ENCODE measurements at places on chromosomes 2 and 18.

DNA sequence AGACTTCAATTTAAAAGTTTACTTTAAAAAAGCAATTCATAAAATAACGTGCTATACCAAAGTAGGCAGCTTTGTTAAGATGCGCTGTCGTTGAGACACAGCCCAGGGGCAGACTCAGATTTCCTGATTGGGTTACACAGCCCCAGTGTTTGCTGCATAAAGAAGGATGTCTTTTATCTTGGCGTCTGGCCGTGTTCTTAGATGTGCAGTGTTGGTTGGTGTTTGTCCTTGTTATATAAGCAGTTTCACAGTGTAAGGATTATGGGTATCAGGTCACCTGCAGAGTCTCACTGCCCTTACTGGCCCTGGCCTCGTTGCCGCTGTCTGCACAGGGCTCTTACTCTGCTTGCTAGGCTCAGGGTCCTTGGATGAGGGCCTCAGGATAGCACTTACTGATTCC is 108.5 kb downstream of the WDSUB1 start:
- DNase-seq: no peak

GRCh38 chr2:19682493-19682892 is 219.3 kb downstream of the TTC32 start:
- no peak for DNase-seq

GRCh38 chr18:78436110-78436509 is 543.5 kb upstream of the SALL3 start:
- no peak for DNase-seq

DNA sequence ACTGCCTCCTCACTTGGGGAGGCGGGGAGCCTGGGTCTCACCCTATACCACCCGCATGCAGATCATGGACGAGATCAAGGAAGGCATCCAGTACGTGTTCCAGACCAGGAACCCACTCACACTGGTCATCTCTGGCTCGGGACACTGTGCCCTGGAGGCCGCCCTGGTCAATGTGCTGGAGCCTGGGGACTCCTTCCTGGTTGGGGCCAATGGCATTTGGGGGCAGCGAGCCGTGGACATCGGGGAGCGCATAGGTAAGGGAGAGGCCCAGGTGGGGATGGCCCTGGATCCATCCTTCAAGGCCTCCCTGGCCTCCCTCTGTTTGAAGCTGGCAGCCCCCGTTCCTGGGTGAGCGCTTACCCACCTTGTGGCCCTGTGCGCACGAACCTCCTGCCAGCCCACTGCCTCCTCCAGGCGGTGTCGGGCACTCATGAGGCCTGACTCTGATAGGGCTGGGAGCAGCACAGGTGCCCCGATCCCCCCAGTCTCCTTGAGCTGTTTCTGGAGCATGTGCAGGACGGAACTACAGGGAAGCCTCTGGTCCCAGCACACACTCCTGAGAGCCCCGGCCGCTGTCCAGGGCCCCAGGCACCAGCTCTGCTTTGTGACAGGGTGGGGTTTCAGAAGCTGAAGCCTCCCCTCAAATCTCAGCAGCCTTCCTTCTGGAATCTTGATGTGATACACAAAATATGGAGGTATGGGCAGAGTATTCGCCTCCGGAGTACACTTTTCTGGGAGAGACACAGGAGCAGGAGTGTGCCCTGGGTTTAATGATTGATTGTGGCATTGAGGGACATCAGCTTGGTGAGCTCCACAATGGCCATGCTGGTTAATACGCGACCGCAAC is 708 bp downstream of the AGXT start:
- DNase-seq: no peak

- no peak for DNase-seq
Measured at GRCh38 chr2:72051971-72052505, 95.6 kb downstream of the CYP26B1 start.

DNA sequence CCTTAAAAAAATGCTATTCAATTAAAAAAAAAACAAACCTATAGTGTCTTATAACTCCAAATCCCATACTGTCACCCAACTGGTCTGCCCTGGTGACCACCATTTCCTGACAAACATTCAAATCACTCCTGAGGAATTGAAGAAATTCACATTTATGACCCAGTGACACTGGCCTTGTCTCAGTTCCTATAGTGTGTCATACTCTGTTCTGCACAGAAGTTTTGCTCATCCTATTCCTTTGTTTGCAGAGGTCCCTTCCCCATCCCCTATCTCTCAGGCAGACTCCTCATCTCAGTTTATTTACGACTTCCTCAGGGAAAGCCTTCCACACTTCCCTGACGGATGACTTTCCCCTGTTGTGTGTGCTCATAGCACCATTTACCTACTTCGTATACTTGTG is 14.7 kb downstream of the ZC3H6 start:
- DNase-seq: no peak

DNA sequence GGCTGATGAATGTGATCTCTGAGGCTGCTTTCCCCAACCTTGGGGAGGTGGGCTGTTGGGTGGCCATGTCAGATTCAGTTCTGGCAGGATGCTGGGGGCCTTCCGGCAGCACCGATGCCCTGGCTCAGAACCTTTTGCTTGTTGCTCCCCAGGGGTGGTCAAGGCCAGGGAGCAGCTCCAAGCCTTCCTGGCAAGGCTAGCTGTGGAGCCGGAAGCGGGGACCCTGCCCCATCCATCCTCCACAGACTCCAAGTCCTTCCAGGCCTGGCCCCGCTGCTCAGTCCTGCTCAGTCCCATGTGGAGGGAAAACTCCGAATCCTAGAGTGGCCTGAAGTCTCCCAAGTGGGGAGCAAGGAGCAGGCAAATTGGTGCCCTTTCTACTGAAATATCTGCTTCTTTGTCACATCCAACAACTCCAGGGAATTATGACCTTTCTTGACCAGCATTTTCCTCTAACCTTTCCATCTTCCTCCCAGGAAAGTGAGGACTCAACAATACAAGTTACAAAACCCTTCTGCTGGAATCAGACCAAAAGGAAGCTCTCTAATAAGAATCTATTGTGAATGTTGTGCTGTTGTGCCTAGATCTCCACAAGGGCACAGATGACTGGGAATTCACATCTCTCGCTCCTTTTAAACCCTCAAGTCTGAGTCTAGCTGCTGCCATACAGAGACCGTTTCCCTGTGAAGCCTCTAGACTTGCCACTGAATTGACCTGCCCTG is 134.0 kb downstream of the MCFD2 start:
- DNase-seq: no peak

DNA sequence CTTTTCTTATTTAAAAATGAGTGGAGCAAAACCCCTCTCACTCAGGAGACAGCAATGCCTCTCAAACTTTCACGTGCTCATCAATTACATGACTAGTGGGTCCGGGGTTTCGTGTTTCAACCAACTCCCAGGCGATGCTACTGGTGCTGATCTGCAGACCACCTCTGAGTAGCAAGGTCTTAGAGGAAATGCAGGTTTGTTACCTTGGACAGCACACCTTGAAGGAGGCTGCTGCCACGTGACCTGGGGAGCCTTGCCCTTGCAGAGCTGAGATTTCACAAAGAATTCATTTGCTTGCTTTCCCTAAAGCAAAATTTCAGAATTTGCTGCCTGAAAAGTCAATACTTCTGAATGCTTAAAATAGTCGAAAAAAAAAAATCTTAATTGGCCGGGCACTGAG is 32.4 kb downstream of the SMIM21 start:
- no peak for DNase-seq

- no peak for DNase-seq
Measured at GRCh38 chr2:239275044-239275685, 125.7 kb downstream of the HDAC4 start.

DNA sequence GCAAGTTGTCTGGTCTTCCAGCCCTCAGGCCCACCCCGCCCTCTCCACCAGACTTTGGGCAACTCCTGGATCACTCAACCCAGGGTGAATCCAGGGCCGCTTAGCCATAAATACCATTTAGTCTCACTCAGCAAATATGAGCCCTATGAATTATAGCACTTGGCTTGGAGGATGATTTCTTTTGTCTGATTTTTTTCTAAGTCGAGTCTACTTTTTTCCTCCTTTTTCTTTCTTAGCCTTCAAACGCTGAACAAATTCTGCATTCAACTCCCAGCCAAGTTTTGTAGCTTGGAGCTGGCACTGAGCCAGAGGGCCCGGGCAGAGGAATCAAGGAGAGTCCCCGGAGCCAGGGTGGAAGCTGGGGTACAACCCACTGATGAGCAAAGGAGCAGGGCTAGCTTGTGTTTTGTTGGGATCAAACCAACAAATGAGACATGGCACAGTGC is 48.7 kb downstream of the SERTAD2 start:
- peak; percentile 75 for DNase-seq

DNA sequence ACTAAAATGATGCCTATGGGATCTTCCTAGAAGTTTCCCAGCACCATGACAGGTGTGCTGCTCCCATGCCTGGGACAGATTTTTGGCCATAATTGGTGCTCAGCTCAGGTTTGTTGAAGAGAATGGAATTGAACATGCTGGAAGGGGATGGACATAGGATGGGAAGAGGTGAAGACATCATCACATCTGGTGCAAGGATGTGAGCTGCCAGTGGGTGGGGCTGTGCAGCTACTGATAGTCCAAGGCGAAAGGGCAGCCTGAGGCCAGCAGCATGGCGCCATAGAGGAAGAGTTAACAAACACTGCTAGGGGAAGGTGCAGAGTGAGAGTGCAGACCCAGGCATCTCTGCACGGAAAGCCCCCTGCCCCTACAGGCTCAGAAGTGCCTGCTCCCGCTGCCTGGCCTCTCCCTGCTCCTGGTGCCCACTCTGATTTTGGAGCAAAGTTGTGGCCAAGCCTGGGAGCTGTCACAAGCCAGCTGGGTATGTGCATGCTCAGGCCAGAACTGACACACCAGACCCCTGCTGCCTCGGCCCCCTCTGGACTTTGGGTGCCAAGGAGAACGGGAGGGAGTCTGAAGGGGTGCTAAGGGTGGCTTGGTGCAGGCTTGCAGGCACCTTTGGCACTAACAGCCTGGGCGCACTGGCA is 178.6 kb downstream of the ZBTB7C start:
- DNase-seq: peak; percentile 63

GRCh38 chr2:169662744-169663143 is 31.5 kb downstream of the CFAP210 start:
- DNase-seq: no peak

GRCh38 chr18:23994361-23994902 is 20.1 kb upstream of the TTC39C start:
- no peak for DNase-seq

DNA sequence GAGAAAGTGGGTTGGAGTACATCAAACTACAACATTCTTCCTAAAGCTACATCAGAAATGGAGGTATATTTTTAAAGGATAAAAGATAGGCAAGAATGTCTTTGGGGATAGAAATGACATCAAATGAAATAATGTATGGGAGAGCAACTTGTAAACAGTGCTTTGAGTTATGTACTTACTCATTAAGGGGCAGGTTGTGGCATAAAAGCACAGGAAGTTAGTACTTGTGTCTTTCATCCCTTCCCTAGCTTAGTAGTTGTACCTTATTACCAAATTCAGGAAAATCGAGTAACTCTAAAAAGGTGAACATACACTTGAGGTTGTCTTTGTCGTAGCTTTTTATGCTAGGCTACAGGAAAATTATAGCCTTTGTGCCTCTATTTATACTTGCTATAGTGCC is 28.9 kb downstream of the PPP1CB start:
- no peak for DNase-seq

DNA sequence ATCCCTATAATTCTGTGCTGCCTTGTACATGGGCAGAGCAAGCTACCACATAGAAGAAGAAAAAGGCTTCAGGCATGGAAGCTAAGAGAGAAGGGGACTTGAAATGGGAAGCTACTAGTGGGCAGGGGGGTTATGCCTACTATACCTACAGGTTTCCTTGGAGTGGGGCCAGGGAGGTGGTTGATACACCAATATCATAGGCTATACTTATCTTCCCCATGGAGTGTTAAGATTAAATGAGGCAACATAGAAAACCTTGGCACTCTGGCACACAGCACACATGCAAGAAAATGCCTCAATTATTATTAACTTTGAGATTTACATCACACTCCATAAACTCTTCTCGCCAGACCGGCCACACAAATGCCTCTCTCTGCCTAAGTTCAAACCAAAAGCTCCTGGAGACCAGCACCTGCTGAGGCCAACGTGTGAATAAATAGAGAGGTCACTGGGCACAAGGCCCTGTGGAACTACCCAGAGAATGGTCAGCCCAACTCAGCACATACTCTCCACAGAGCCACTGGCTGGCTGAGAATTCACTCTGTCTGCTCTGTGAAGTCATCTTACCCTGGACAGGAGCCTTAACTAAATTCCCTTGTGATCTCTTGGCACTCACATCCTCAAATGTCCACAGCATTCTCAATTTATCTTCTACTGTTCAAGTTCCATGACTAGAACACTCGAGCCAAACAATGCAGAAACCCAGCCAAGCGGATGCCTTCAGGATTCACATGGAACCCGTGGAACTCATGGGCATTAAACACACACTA is 498.7 kb downstream of the BCL11A start:
- no peak for DNase-seq

DNA sequence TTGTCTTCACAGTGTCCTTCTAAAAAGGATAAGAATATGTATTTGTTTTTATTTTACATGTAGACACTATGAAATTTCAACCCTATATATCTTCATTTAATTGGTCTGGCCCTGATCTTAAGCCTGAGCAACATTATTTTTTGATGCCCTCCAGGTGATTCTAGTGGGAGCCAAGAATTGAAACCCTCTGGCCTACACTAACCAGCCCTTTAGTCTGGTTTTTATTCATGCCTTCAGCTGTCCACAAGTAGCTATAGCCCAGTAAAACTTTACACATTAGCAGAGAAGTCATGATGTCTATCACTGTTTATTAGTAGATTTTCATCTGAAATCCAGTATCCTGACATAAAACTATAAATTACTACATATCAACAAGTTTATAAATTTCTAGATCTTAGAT is 52.7 kb upstream of the UBXN4 start:
- no peak for DNase-seq

GRCh38 chr2:207284556-207285472 is 119.1 kb upstream of the KLF7 start:
- no peak for DNase-seq

DNA sequence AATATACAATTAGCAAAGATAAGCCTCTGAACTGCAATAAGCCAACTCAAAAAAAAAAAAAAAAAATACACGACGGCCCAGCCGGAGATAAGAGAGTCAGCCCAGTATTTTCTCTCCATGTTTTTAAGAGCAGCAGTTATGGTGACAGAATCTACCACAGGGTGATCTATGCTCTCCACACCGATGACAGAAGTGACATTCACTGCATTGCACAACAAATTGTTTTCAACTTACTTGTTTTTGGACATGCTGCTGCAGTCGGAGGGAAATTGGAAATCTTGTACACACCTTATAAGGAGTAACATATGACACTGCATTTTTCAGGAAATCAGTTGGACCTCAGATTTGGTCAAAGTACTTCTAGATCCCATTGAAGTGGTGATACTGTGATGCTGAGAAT is 23.3 kb upstream of the APOB start:
- DNase-seq: no peak

GRCh38 chr2:101766337-101766736 is 68.8 kb downstream of the MAP4K4 start:
- no peak for DNase-seq

GRCh38 chr2:120246546-120247300 is 5.9 kb upstream of the RALB start:
- DNase-seq: no peak

- no peak for DNase-seq
Measured at GRCh38 chr2:113223813-113224212, 50.0 kb downstream of the PSD4 start.

- no peak for DNase-seq
Measured at GRCh38 chr18:78562531-78562961, 417.1 kb upstream of the SALL3 start.
